Right renal cortex interstitium (tissue), 3 donors: ENCODE measurements at places on chromosomes 5 and 9.

- no peak for DNase-seq
These were observed 6.2 kb downstream of the NKX2-5 start for GRCh38 chr5:173228639-173229381.

- no peak for DNase-seq
These were observed 192.2 kb downstream of the ROR2 start for GRCh38 chr9:91757782-91758181.

GRCh38 chr5:34563269-34563668 lies 92.9 kb upstream of the RAI14 start:
- no peak for DNase-seq

GRCh38 chr5:61159836-61160235 lies 2.4 kb downstream of the SMIM15 start:
- no peak for DNase-seq

- DNase-seq: no peak
These were observed 63.6 kb upstream of the C5orf63 start for GRCh38 chr5:127136908-127137307.

- DNase-seq: no peak
These were observed 90.1 kb downstream of the NR3C1 start for GRCh38 chr5:143313298-143313852.

DNA sequence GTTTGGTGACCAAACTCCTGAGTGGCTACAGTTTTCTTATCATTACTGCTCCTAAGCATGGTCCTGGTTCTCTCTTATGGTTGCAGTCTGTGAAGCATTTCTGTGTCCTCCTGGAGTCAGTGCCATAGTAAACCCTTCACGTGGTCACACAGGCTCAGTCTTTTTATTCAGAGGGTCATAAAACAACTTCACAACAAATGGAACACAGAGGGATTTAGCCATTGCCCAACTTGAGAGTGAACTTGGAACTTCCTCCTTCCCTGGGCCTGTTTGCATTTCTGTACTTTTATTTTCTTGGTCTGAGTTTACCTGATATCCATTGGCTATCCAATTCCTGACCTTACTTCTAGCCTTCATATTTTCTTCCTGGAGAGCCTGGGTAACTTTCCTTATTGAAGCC lies 144.9 kb downstream of the CCDC192 start:
- DNase-seq: no peak

DNA sequence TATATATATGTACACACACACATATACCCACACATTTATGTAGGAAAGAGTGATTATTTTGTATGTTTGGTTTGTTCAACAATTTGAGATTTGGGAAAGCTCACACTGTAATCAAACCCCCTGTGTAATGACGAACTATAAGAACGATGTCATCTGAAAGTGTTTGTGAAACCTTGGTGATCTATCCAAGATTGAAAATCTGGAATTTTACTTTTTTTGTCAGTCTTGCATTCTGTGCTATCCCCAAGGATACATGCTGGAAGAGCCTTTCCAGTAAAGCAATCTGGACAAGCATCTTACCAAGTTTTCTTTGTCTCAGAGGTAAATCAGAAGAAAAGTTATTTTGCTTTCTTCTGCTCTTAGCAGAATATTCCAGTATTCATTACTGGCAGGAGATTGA lies 23.3 kb downstream of the SGCD start:
- DNase-seq: no peak

- DNase-seq: no peak
These were observed 15.6 kb upstream of the LVRN start for GRCh38 chr5:115946655-115947054.

GRCh38 chr9:31393240-31393639 lies 991.2 kb upstream of the ACO1 start:
- no peak for DNase-seq

DNA sequence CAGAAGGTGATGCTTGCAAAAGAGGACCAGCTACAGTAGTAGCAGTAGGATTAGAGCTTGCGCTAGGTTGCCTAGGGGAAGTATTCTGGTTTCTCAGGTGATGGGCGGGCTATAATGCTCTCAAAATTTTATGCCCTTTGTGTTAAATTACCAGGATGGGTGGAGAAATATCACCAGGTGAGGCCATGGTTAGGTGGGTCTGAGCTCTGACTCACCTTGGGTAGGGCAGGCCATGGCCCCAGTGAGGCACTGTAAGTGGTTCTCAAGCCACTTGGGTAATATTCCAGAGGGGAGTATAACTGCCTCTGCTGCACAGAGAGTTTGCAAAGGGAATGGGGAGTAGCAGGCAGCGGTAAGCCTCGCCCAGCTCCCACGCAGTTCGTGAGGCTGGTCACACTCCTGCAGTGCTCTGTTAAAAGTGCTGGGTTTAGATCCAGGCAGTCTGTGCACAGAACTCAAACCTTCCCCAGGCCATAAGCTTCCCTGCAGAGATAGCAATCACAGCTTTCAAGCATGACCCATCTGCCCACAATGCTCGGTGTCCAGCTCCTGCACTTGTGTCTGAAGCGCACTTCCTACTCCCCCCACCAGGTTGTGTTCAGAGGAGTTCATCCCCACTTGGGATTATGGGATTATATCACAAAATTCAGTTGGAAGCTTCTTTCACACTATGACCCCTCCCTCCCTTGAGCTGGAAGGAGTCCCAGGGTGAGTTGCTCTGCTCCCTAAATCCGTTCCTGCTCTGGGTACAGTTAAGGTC lies 575.0 kb downstream of the CHSY3 start:
- no peak for DNase-seq

DNA sequence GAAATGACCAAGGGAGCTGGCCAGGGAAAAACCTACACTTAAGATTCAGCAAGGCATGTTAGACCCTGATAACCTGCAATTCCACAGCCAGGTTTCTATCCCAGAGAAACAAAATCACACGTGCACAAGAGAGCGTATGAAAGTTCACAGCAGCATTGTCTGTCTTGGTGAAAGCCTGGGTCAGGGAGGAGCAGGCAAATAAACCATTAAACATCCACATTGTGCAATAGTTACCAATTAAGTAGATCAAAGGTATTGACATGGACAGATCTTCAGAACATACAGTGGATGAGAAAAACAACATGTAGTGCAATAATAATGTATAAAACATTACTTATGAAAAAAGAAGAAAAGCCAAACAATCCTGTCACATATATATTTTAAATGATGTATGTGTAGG lies 15.9 kb upstream of the GPX3 start:
- DNase-seq: no peak

DNA sequence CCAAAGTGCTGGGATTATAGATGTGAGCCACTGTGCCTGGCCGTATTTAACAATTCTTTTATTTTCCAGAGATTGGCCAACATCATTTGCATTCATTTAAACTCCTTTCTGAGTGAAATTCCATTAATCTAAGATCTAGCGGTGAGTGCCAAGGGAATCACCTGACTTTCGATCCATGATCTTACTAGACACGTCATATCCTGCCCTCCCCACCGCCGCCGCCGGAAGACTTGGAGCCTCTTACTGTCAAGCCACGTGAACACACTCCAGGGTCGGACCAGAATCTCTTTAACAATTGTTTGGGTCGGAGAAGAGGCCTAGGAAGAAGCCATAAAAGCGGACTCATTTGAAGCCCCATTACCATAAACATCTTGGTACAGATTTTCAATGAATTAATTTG lies 12.9 kb downstream of the INPP5E start:
- no peak for DNase-seq

DNA sequence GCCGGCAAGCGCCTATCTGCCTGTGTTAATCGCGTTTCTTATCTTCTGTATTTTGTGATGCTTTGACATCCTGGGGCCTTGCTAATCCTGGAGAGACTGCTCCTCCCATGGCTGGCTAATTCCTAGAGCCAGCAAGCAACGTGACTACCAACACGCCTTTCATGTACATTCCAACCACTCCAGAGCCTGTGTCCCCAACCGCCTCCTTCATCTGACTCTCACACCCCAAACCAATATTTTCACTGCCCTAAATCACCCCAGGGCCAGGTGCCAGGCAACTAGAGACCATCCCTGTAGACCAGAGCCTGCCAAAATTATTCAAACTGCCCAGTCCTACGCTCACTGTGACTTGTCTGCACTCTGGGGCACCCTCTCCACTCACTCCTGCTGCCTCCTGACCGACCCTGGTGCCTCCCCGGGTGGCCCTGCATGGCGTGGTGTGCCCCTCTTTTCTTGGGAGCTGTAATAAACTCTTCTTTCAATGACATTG lies 50.5 kb upstream of the COL5A1 start:
- DNase-seq: no peak

DNA sequence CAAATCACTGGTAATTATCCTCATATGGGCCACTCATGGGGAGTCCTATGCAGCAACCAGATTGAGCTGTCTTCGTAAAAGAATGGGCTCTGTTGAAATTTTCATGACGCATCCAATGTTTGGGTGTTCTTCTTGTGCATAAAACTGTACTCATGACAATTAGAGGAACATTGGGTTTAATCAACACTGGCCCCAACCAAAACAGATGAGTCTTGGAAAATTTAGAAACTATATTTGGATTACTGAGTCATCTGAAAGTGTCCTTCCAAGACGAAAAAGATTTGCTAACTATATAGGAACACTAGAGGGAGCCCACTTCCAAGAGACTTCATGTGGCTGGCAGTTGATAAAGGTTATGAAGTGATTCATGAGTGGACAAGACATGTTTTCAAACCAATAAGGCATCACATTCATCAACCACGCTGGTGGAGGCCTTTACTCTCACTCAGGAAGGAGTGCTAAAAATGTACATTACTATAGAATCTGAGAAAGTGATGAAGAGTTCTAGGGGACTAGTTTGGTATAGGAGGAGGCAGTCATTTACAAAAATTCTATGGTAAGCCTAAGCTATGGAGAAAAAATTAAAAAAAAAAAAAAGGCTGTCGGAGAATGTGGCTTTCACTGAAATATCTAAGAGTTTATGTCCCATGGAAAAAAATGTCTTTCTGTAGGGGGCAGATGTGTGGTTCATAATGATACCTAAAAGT lies 313.5 kb downstream of the PRDM9 start:
- no peak for DNase-seq

- no peak for DNase-seq
These were observed 129.2 kb downstream of the ZDHHC21 start for GRCh38 chr9:14563902-14564624.

DNA sequence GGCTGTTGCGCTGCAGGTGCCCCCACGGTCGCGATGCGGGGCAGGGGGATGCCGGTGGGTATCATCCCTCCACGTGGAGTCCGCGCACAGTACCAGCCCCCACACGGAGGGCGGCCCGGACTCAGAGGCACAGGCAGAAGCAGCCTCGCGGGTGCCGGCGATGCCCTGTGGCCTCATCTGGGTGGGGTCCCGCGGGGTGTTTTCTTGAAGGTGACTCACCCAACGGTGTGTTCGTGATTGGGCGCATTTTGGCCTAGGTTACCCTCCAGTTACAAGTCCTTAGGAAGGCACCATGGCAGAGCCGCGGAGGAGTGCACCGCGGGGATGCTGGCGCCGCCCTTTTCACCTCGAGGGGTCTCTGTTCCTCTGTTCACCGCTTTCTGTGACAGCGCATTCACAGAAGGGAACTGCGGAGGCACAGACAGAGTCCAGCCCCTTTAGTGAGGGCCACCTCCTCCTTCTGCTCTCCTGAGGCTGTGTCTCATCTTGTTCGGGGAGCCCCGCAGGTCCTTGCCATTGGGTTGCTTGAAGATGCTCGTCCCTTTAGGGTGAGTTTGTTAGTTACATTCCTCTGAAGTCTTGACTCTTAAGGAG lies 21.6 kb upstream of the EXOC3 start:
- DNase-seq: no peak

DNA sequence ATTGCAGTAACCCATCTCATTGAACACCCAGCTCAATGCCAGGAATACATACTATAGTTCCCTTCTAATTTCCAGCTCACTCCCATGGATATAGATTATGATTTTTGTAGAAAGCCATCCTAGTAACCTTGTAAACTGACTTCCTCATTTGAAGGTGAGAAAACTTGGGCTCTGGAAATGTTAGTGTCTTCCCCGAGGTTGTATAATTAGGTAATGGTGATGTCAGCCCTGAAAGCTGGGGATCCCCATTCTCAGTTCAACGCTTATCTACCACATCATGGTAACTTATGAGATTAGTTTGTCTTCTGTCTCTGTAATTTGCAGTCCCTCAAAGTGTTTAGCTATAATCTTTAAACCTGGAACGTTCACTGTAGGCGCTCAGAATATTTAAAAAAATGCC lies 34.6 kb upstream of the PTCH1 start:
- DNase-seq: no peak

GRCh38 chr5:67073045-67073680 lies 123.4 kb downstream of the CD180 start:
- DNase-seq: no peak

- no peak for DNase-seq
These were observed 20.6 kb downstream of the ZNF354C start for GRCh38 chr5:179080724-179081123.

GRCh38 chr5:83375049-83375745 lies 96.3 kb upstream of the VCAN start:
- DNase-seq: no peak

DNA sequence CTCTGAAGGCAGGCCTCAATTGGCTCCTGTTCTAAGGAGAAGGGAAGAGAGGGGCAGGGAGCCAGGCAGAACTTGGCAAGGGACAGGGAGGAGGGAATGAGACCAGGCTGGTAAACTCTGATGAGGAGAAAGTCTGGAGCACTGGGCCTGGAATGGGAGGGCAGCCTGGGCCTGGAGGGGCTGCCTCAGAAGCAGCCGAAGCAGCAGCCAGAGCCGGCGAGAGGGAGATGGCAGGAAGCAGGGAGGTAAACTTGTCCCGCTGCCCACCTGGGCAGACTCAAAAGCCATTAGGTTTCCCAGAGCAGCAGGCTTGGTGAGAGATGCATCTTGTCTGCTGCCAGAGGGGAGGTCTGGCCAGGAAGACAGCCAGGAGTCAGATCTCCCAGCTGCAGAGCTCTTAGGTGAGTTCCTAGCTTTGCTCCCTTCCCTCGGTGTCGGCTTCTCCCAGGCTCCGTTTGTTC lies 37.0 kb upstream of the CRB2 start:
- no peak for DNase-seq

GRCh38 chr5:97559827-97560598 lies 377.0 kb upstream of the RIOK2 start:
- no peak for DNase-seq

DNA sequence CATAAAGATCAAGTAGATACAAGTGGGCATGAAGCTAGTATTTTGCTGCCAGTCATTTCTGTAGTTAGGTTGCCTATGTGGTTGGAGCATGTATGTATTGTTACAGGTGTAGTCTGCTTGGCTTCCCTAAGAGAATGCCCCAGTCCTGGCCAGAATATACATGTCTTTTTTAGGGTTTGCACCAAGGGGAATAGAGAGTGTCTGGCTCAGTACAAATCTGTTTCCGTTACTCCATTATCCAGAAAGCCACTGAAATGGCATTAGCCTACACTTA lies 23.2 kb downstream of the TGFBR1 start:
- no peak for DNase-seq

GRCh38 chr9:80359941-80360881 lies 788.4 kb downstream of the TLE4 start:
- DNase-seq: no peak
